ENCODE measurements at places on chromosomes 7 and 10.

GRCh38 chr10:74300666-74301065 lies 149.6 kb downstream of the ADK start:
- no peak for DNase-seq

DNA sequence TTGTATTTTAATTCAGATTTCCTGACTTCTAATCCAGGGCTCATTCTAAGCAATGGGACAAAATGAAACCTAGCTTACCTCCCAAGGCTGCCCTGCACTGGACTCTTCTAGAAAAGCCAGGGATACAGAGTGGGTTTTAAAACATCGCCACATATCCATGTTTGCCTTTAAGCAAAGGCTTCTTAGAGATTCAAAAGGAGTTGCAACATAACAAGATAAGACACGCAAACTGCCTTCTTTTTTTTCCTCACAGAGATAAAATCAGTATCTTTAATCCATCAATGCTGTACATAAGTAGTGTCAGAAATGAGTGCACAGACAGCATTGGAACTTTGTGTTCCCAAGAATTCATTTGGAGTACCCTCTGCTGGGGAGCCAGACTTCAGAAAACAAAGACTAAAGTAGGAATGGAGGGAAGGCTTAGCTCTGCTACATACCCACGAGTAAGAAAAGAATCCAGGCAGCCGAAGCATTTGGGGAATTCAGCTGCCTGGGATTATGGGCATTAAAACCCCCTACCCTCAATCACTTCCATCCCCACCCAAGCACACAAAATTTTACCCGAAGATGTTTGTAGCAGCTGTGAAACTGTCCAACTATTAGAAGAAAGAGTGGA lies 427.8 kb downstream of the ARL4A start:
- DNase-seq: no peak

GRCh38 chr7:90717296-90718060 lies 121.4 kb downstream of the CDK14 start:
- DNase-seq: no peak

DNA sequence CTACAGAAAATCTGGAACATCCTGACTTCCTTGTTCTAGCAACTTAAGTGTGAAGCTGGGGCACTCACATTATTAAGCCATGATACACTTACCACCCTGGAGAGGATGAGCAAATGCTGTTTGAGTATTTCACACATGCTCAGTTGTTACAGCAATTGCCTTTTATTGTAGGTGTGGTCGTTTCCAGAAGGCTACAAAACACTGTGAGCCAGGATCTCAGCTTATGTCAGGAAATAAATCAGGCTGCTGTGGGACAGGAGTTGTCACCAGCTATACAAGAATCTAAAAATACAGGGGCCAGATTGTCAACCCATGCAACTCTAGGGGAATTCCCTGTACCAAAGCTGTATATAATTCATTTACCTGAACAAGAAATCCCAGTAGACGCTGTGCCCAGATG lies 273.3 kb upstream of the SP4 start:
- DNase-seq: no peak

DNA sequence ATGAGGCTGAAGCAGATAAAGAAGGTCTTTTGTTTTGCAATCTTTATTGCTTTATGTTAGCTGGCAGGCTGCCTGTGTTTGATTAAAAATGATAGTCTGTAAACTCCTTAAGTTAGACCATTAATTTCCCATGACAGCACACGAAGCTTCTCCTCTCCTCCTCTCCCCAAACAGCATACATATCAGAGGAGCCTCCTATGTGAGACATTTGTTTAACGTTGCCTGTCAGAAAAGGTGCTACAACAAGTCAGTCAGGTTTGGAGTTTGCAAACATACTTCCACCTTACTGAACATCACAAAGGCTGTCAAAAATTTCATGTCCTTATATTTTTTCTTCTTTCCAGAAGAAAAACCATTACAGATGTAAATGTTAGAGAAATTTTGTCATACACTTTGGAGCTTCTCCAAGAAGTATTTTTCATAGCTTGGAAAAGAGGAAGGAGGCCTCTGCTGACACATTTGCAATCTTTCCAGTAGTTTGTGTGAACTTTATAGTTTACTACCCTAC lies 393.1 kb downstream of the EXOC4 start:
- no peak for DNase-seq
